ENCODE measurements at places on chromosomes 2 and 18. TPM values are rescaled to one million over a fixed set of nuclear protein-coding genes. Genes with fewer than 3 reads are reported as not detected.

NMUR1 gene
- total RNA-seq, result 1.4 TPM

ARHGAP28 gene
- total RNA-seq, result 9.7 TPM

GRCh38 chr2:111022633-111023032, 98.1 kb upstream of the BCL2L11 start:
- DNase-seq, result no peak

DNA sequence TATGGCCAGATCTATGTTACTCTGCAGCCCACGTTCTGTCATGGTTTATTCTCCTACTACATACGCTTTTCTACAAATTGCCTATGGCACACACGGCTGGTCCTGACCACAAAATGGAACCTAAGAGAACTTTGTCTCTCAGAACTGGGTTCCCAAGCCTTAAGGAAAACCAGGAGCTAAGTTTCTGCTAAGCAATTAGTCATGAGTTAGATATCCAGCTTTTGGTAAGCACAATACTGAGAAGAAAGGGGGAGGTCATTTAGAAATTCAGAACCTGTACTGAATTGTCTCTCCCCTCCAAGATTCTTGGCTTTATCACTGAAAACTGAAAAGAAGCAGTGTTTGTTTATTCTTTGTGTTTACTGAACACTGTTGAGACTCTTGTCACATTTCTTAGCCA, 283.5 kb upstream of the TANK start:
- DNase-seq, result no peak

DNA sequence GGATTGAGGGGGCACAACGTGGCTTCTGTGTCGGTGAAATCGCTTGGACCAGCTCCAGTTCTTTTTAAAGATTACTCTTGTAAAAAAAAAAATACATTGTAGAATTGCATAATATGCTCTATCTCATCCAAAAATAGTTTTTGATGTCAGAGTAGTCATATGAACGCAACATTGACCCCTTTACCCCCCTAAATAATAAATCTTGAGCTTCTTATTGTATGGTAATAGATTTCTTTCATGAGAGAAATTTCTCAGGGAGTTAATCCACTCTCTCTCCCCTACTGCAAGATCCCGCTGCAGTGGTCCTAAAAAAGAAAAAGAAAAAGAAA, 50.2 kb upstream of the PAIP2B start:
- DNase-seq, result no peak
